Suppressor macrophage treated with lipopolysaccharide for 4 hours (primary cell): ENCODE measurements at places on chromosomes 7 and 10.

DNA sequence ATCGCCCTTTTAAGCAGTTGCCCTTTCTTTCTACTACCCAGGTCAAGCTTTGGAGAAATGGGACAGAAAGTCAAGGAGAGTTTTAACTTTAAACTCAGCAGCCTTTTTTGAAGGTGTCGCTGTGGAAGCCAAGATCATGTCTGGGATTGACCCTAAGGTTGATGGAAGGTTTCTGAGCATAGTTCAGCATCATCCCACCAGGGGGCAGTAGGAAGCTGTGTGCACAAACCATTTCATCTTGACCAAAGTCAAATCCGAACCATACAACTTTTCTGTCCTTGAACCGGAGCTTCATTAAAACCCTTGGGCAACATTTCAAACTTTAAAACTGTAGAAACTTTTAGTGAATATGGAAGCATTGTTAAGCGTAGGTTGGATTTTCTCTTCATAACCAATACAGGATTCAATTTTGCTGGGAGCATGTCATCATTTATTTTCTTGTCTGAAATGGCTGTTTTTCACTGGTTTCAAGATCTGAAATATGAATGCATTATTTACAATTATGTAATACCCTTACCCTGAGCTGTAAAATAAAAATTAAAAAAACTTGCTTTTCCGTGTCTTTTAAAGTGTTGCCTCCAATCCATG is 214.4 kb upstream of the KIAA1217 start:
- DNase-seq, result peak; percentile 37

- no peak for DNase-seq
Measured at GRCh38 chr7:94561841-94562514, 52.4 kb downstream of the CASD1 start.

GRCh38 chr7:86130268-86130667 is 513.4 kb upstream of the GRM3 start:
- no peak for DNase-seq

DNA sequence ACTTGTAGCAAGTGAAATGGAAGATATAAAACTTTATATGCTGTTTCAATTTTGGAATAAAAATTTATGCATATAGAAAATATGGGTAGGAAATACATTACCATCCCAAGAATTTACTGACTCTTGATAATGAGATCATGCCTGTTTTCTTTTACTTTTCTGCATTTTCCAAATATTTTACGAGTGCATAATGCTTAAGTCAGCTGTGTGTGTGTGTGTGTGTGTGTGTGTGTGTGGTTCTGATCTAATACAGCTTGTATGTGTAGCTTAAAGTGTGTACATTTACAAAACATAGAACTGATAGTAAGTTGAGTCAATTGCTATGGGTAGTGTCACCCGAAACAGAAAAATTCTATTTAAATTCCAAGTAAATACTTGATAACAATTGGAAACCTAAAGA is 315.9 kb upstream of the LRRN3 start:
- no peak for DNase-seq

DNA sequence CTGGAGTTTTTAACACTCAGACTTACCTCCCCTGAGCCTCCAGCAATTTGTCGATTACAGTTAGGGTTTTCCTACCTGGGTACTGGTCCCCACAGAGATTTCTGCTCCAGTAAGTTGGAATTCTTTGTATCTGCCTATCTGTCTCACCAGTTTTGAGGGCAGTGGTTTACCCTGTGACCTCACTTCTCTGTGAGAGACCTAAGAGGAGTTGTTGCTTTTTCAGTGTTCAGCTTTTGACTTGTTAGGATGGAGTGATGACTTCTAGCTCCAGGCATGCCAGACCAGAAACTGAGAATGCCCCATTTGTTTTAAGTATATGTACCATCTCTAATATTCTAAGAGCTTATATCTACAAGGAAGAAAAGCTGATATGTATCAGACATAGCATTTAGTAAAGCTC is 42.9 kb downstream of the CSGALNACT2 start:
- no peak for DNase-seq

DNA sequence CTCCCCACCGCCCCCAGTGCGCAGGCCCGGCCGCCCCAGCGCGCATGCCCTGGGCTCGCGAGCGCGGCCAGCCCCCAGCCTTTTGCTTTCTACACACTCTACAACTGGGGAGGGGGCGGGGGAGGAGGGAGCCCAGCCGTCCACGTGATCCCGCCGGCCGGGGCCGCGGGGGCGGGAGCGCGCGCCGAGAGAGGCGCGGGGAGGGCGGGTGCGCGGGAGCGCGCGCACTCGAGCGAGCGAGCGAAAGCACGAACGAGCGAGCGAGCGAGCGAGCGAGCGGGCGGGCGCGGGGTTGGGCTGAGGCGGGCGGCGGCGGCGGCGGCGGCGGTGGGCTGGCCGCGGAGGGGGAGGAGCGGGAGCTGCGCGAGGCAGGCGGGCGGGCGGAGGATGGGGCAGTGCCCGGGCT is at the start of gene AUTS2:
TSS of gene AUTS2 (plus strand) at position 395 of the 406 bp plus-strand sequence. CDS start 1,179 bp downstream, outside the sequence.
- peak; percentile 64 for DNase-seq

GRCh38 chr7:29369909-29370488 is 175.4 kb downstream of the CHN2 start:
- peak; percentile 21 for DNase-seq

DNA sequence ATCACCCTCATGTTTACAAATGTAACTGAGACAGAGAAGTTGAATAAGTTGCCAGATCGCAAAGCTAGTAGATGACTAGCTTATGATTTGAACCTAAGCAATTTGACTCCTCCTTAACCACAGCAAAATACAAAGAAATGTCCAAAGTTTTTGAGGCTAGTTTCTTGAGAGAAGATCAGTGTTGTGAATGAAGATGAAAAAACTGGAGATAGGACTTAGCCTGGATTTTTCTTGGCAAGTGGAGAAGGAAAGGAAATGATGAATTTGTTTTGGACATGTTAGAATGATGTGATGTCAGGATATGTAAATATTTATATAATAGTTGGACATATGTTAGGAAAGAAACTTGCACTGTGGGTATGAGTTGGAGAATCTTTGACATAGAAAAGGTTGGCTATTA is 149.8 kb downstream of the LSMEM1 start:
- DNase-seq, result no peak

DNA sequence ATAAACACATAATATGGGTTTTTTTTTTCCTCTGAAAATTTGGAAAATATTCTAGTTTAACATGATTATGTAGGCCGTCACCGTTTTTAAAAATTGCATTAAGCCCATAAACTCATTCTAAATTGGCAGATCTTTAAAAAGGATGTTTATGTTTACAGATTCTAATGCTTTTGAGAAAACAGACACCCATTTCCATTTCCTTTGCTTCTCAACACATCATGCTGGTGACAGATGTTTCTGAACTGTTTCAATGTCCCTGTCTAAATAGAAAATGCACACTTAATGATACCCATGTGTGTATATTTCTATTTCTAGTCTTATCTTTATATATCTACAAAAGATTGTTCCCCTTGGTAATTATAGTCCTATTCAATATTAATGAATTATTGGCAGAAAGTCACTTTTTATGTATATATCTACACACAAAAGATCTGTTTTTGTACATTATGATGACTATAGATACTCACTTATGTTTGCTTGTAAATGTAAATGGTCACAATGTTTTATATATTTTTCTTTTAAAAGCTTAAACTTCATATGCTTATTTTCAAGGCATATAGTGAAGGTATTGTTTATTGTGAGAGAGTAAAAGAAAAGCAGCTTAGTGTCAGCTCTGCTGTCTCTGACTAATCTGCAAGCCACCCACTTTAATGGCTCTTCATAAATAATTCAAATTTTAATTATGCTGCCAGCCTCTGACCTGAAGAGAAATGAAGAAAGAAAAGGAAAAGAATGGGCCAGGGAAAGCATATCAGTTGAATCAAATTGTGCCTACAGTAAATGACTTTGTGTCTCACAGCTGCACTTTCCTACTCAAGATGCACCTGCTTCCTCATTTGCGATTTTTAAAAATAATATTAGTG is 179.4 kb downstream of the CACNA2D1 start:
- no peak for DNase-seq

- peak; percentile 30 for DNase-seq
Measured at GRCh38 chr10:77029777-77030717, 607.6 kb downstream of the KCNMA1 start.

- DNase-seq, result no peak
Measured at GRCh38 chr7:153942036-153942435, 110.2 kb upstream of the DPP6 start.

DNA sequence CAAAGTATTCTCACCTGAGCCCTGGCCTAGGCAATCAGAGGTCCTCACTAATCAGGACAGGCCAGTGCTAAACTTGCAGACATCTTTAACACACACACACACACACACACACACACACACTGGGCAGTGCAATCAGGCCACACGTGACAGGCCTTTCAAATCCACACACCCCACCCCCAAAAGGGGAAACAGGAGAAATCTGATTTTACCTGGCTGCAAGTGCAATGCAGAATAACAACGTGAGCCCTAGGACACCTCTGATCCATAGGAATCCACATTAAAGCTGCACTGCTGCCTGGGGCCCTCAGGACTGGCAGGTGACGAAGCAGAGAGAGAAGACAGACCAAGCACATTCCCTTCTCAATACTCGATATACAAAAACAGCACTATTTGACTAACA is 218.9 kb downstream of the FAM107B start:
- no peak for DNase-seq

- no peak for DNase-seq
Measured at GRCh38 chr7:135343361-135343760, 109.7 kb downstream of the STRA8 start.

GRCh38 chr7:116524609-116525297 is at the start of gene CAV1:
CAV1 (plus strand) TSS chr7:116525036; CDS start chr7:116525063, 27 bp downstream.
- DNase-seq, result no peak

- DNase-seq, result no peak
Measured at GRCh38 chr10:113115556-113115955, 165.5 kb downstream of the TCF7L2 start.

DNA sequence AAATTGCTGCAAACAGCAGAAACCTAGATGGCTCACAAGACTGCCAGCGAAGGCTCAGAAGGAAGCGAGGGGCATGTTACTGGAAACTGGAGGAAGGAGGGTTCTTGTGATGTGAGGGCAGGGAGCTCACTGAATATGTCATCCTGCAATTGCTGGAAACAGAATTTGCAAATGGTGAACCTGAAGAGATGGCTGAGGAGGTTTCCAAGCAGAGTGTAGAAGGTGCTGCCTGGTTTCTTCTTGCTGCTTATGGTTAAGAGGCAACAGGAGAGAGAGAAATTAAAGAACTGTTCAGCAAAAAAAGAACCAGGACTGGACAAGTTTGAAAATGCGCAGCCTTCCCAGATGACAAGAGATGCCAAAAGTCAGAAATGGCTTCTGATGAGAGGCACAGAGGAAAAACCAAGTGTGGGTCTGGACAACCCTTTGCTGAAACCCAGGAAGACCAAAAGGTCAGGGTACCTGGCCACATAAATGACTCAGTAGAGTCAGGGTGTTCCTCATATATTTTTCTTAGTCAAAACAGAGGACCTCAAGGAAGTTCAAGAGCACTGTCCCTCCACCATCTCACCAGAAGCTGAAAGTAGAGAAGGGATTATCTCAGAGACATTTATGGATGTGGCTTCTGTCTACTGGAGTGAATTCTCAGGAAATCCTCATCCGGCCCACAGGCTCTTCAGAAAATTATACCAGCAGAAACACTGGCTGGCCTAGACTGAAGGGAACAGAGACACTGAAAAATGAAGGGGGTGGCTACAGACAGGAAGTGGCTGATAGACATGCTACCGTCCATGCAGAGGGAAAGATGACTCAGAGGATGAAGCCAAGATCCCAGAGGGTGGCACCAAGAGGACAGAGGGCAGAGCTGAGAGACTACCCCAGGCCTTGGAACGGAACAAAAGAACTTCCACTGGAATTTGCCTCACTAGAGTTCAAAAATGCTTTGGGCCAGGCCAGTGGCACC is 10.1 kb downstream of the PAPOLB start:
- peak; percentile 16 for DNase-seq

DNA sequence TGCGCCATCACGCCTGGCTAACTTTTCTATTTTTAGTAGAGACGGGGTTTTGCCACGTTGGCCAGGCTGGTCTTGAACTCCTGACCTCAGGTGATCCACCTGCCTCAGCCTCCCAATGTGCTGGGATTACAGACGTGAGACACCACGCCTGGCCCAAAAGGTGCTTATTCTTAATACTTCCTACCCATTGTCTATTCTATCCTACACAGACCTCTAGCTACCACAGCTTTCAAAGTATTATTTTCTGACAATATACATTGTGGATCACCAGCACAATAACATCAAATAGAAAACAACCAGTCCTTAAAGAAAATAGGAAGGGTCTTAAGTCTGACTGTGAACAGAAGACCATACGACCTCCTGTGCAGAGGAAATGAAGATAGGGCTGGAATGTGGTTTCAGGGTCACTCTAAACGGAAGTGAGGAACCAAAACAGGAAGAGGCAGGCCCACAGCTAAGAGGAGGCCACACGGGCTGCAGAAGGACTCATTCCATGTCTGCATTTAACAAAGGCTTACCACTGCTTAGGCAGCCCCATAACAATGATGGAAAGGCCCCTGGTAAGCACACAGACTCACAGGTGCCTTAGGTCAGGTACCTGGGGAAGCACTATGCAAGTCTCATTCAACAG is 115.2 kb downstream of the ZFAND4 start:
- DNase-seq, result peak; percentile 44

DNA sequence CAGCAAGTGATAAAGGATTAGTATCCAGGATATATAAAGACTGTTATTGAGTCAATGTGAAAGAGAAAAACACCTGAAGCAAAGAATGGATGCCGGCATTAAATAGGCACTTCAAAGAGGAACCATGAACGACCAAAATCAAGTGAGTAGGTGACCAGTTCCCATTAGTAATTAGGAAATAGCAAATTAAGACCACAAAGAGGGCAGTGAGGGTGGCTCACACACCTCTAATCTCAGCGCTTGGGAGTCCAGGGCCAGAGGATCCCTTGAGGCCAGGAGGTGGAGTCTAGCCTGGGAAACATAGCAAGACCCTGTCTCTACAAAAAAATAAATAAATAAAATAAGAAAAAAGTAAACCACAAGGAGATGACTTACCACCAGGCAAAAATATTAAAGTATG is 1.5 kb upstream of the ANTXRL start:
- DNase-seq, result no peak

- DNase-seq, result no peak
Measured at GRCh38 chr10:106537866-106538265, 626.6 kb downstream of the SORCS1 start.

DNA sequence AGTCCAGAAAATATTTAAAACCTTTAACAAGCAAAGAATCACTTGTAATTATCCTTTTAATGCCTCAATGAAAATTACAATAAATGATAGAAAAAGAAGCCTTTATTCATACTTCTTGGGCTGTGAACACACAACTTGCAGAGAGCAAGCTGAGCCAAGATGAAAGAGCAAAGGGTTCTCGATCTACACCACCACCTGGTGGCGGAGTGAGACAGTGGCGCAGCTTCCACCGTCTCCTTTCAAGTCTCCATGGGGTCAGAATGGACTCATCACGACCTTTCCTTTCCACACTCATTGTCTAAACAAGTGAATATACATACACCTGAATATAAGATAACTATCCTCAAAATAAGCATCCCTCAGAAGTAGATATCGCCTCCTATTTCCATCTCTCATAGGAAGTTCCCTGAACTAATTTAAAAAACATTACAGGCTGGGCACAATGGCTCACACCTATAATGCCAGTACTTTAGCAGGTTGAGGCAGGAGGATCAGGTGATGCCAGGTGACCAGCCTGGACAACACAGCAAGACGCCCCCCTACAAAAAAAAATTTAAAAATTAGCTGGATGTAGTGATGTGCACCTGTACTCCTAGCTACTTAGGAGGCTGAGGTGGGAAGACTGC is 40.7 kb downstream of the ATE1 start:
- peak; percentile 59 for DNase-seq

GRCh38 chr7:9945857-9946256 is 1027.8 kb upstream of the PHF14 start:
- DNase-seq, result no peak

- no peak for DNase-seq
Measured at GRCh38 chr10:125880719-125881118, 373 bp downstream of the DHX32 start.
